ENCODE measurements at places on chromosomes 6 and 20.

DNA sequence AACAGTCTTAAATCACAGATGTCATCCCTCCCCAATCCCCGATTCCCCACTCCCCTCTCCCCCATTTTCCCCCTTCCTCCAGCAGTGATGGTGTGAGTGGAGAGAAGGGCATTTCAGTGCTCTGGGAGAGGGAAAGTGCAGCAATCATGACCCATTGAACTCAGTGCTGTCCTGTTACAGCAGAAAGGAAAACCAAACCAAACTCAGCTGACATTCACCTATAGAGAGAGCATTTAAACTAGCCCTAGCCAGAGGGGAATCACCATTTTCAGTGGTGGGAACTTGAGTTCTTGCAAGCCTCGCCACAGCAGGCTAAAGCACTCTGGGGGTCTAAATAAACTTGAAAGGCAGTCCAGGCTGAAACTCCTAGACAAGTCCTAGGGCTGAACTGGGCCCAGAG is 129.9 kb upstream of the COL21A1 start:
- DNase-seq: no peak

GRCh38 chr20:62732031-62732760 is 23.6 kb downstream of the NTSR1 start:
- DNase-seq: no peak

DNA sequence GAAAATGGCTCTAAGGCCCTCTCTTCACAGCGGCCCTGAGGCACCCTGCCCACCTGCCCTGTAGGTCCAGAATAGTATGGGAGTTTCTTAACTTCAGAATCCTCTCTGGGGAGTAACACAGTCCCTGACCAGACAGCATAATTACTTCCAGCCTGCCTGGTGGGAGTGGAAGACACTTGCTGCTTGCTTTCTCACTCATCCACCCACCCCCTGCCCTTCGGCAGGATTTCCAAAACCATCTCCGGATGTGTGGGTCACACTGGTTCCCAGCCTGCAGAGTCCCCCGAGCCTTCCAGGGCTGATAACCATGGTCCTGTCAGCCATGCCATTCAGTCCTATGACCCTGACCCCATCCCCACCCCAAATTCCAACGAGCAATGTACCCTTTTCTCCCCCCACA is 5.4 kb downstream of the SLC29A1 start:
- DNase-seq: no peak

DNA sequence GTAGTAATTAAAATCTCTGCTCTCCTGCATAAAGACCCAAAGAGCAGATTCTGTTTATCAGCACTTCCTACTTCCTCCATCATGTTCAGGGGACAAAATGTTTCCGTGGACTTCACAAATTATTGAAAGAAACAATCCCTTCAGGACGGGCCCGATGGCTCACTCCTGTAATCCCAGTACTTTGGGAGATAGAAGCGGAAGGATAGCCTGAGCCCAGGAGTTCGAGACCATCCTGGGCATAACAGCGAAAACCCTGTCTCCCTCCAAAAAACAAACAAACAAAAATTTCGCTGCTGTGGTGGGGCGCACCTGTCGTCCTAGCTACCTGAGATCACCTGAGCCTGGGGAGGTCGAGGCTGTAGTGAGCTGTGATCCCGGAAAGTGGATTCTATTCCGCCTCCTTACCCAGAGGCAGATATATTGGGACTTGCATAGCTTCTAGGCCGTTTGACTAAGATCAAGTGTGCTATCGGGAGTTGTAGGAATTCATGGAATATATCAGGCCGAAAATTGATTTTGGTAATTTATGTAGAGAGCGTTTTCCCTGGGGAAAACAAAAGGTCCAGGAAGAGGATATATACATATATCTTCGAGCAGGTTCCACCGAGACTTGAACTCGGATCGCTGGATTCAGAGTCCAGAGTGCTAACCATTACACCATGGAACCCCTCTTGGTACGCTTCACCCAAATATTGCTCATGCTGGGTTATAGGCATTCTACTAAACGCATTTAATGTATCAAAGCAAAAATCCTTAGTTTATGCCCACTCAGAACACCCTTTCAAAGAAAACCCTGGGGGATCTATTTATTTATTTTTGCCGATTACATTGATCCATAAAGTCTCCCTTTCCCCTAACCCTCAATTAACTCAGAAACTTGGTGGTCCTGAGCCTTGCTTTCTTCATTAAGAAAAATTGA is 74.5 kb upstream of the ZNF184 start:
- DNase-seq: no peak

GRCh38 chr6:85482905-85483700 is 33.2 kb downstream of the NT5E start:
- peak; percentile 41 for DNase-seq

DNA sequence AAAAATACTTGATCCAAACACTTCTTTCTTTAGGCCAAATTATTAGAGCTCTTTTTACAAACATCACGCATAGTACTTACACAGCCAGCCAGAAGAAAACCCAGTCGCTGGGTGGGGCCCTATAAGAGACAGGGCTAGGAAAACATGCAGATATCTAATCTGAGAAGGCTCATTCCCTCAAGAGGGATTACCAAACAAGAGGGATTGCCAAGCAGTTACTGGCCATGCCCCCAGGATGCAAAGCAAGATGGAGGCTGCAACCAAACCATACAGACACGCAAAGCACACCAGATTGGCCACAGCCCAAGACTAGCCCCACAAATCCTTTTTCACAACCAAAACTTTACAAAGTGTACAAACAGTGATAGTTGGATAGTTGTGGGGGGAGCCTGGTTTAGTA is 1235.4 kb upstream of the GJE1 start:
- no peak for DNase-seq

DNA sequence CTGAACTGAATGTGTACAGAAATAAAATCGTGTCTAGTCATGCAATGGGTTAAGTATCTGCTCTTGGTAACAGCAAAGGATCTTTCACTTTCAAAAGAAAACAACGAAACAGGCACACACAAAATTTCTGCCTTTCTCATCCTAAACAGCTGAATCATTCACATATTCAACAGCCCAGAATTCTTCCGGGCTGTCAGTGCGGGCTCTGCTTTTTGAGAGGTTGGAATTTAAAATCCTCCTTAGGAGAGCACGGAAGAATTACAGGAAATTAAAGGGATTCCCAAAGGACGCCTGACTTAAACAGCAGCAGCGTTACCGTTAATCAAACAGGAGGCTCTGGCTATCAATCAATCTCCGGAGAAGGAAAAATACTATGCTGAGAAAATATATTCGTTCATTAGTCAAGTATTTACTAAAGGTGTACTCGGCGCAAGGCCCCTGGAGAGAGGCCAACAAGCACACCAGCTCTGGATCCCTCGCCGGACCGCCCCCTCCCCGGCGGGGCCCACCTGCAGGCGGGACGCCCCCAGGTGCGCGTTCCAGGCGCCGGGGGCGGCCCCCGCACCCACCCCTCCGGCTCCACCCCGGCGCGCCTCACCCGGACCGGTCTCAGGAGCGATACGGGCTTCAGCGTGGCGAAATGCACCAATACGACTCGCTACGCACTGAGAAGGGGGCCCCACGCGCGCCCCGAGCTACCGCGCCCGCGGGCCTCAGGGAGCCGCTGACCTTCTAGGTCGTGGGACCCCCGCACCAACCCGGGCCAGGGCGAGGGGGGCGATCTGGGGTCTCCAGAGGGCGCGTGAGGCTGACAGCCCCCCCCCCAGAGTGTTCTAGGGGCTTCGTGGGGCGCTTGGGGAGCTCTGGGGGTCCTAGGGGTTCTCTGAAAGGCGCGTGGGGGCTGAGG is 1.0 kb downstream of the NAPB start:
- no peak for DNase-seq

DNA sequence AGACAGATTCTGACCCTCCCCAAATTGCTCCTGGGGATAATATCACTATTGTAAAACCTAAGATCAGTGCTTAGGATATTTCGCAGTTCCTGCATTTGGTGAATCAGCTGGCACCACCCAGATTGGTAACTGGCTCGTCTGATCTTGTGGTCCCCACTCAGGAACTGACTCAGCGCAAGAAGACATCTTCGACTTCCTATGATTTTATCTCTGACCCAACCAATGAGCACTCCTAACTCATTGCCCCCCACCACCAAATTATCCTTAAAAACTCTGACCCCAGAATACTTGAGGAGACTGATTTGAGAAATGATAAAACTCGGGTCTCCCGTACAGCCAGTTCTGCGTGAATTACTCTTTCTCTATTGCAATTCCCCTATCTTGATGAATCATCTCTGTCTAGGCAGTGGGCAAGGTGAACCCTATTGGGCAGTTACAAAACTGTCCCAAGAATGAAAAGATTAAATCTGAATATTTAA is 55.7 kb upstream of the PRND start:
- no peak for DNase-seq

DNA sequence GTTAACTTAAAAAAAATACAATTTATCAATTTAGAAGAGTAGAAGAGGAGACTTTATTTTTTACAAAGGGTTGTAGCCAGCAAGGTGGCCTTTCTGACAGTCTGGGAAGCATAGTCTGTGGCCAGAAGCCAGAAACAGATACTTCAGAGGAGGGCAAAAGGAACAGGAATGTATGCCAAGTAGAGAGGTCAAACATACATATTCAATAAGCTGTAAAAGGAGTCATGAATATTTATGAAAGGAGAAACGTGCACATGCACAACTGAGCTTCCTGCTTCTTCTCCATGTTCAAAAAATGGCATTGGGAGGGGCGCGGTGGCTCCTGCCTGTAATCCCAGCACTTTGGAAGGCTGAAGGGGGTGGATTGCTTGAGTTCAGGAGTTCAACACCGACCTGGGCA is 43.9 kb upstream of the FAM184A start:
- no peak for DNase-seq

- DNase-seq: no peak
These were observed 10.1 kb upstream of the TENT5A start for GRCh38 chr6:81762606-81763005.

- no peak for DNase-seq
These were observed 48.5 kb upstream of the HACE1 start for GRCh38 chr6:104908031-104908887.

DNA sequence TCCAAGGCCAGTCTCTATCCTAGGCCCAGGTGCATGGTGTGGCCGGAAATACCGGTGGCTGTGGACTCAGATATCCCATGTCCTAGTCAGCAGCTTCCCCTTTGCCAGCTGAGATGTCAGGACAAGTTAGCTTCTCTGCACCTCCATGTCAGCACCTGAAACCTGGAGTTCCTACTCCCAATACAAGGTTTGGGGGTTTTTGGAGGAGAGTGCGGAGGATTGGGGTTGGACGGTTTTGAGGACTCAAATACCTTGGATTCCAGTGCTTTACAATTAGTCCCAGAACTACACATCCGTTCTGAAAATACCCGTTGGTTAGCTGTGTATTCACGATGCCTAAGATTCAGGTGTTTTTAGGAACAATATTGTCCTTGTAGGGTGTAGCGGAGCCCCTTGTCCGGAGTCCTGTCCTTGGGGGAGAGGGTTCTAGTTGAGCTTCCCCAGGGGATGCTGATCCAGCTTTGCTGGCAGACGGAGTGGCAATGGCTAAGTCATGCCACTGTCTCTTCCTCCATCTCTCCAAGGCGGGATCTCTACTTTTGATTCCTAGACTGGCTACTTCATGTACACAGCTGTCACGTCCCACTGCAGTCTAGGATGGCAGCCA is 45.0 kb downstream of the ADNP start:
- DNase-seq: no peak

- no peak for DNase-seq
These were observed 48.3 kb downstream of the ARID1B start for GRCh38 chr6:156825475-156825874.

DNA sequence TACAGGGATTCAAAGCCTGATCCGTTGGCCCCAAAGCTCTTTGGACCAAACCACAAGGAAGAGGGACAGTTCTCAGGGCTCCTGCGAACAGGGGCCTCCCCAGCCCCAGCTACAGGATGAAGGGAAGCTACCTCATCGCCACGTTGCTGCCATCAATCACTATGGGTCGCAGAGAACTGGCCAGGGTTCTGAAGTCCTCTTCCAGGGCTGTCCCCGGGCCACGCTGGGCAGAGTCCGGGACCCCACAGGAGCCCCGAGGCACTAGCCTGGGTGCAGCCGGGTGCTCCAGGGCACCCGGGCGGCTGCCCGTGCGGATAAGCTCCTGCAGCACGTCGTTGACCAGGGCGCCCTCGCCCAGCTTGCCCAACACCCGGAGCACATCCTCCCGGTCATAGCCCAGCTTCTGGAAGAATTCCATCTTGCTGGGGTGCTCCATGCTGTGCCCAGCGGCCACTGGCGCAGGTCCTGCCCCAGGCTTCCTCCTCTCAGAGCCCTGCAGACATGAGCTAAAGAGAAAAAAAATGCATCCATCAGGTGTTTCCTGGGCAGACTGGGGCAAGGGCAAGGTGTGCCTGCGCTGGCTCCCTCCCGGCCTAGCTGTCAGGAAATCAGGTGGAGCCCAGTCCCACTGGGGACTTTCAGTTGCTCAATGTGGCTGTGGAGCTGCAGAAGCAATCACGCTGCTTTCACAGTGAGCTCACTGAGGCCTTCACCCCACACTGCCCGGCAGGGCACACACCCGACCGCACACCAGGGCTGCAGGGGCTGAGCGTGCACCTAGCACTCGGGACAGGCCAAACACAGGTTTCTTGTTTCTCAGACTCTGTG is 10.5 kb downstream of the ZC3H12D start:
- DNase-seq: no peak

- no peak for DNase-seq
These were observed 160.2 kb downstream of the DST start for GRCh38 chr6:56482525-56482924.

DNA sequence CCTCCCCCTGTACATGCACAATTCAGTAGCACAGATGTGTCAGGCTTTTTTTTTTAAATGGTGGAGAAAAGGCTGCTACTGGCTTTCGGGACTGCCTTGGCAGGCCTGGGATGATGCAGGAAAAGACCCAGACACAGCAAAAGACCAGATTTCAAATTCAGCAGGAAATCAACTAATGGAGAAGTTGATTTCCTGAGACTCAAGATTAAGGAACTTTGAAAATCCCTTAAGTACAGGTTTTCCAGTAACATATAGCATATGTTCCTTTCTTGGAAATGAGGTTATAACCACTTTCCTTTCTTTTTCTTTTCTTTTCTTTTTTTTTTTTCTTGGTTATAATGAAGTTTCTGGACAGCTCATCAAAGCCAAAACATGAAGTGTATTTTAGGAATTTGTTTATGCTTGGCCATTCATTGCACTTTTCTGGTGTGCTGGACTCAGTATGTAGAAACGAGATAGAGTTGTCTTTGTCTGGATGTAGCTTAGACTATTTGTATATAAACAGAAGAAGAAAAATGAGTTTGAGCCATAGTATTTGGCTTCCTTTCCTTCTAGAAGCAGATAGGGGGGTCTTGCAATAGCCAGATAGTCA is 119.4 kb downstream of the SASH1 start:
- DNase-seq: no peak

- DNase-seq: no peak
These were observed 111.1 kb upstream of the MCHR2 start for GRCh38 chr6:100105138-100105537.
